ENCODE measurements at places on chromosomes 3 and 15.
A peak's percentile ranks its signal among the peaks of the same experiment; 100 is the strongest.

GRCh38 chr15:58314593-58315216, 117.1 kb upstream of the LIPC start:
- no peak for DNase-seq

- no peak for DNase-seq
Measured at GRCh38 chr15:98960555-98961050, 47.0 kb downstream of the PGPEP1L start.

- DNase-seq: no peak
Measured at GRCh38 chr3:155598671-155599070, 146.2 kb downstream of the PLCH1 start.

DNA sequence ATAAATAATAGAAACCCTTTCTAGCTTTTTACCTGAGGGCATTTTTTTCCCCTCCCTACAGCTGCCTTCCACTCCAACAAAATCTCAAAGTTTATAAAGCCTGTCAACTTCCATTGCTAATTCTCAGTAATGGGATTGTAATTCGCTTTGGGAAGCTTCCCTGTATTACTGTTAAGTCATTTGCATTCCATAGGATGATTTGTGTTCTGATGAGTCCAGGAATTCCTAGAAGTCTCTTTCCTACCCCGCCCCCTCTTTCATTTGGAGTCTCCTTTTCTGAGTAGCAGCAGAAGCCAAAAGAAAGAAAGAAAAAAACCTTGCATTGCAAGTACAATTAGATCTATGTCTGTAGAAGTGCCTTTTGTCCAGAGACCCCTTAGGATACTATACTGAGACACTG, 1033.3 kb downstream of the IGSF11 start:
- DNase-seq: no peak

DNA sequence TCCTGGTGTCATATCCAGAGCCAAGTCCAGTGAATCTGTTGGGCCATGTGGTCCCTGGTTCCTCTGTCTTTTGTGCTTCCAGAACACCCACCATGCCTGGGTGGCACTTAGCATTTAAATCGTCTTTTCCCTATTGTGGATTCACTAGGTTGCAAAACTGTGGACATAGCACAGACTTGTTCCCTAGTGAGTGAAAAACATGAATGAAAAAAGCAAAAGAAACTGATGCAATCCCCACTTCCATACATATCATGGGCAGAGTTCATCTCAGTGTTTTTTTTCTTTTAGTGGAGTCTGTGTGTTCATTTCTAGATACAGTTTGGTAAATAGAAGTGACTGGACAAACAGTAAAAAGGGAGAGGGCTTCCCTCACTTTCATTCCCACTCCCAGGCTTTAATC, 170.5 kb downstream of the SLCO3A1 start:
- DNase-seq: peak; percentile 29

DNA sequence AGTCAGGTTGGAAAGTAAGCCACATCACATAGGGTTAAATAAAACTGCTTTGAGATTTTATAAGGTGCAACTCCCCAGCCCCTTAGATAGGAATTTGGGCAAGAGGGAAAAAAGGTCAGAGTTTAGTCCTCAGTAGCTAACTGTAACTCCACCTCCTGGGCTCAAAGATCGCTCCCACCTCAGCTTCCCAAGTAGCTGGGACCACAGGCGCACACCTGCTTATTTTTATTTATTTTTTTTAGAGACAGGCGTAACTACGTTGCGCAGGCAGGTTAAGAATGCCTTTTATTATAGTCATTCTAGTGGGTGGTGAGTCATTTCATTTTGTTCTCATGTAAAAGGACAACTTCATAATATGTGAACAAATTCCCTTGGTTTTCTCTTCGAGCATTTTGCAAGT, 14.7 kb downstream of the TM2D3 start:
- peak; percentile 33 for DNase-seq
